H9 (cell line): ENCODE measurements at places on chromosomes 13 and 19.

GRCh38 chr13:28412981-28413380 lies 81.9 kb downstream of the FLT1 start:
- no peak for DNase-seq

GRCh38 chr19:48742096-48742495 lies 1.7 kb upstream of the RASIP1 start:
- no peak for DNase-seq

DNA sequence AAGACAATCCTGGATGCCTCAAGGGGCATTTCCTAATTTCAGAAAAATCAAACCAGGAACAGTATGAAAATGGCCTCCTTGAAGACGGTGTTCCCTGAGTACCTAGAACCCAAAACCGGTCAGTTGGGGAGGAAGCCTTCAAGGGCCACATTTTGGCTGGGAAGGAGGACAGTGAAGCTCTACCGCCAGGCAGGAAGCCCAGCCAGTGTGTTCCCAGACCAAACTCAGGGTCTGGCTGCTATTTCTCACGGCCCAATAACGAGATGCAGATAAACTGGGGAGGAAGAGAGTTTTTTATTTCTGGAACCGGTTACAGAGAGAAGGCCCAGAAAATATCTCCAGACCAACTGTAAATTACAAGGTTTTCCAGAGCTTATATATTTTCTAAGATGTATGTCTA lies 24.3 kb upstream of the CEACAM21 start:
- DNase-seq: no peak

- no peak for DNase-seq
Measured at GRCh38 chr13:41720839-41721561, 239.9 kb downstream of the VWA8 start.

- peak; percentile 48 for DNase-seq
Measured at GRCh38 chr19:6717036-6717435, 3.4 kb downstream of the C3 start.

DNA sequence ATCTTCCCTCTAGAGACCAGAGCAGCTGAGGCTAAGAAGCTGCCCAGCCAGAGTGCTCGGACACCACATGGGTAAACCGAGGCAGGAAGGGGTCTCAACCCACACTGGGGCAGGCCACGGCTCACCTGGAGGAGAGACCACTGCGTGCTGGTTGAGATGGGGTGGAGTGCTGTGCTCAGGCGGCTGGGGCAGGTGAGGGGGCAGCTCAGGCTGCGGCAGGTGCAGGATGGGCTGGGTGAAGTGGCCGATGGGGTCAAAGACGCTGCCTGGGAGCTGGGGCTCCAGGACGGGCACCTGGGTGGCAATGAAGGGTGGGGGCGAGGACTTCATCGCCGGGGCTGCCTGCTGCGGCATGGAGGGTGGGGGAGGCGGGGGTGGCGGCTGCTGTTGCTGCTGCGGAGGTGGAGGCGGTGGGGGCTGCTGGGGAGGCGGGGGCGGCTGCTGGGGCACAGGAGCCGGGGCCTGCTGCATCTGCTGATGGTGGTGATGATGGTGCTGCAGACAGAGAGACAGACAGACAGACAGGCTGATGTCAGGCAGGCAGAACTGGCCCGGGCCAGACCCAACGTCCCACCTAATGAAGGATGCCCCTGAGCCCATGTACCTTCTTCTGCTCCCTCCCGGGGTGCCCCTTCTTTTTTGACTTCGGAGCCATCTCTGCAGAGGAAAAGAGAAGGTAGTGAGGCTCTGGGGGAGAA lies 12.0 kb upstream of the EPHX3 start:
- DNase-seq: no peak

GRCh38 chr13:61339054-61339621 lies 76.5 kb downstream of the PCDH20 start:
- DNase-seq: peak; percentile 24

DNA sequence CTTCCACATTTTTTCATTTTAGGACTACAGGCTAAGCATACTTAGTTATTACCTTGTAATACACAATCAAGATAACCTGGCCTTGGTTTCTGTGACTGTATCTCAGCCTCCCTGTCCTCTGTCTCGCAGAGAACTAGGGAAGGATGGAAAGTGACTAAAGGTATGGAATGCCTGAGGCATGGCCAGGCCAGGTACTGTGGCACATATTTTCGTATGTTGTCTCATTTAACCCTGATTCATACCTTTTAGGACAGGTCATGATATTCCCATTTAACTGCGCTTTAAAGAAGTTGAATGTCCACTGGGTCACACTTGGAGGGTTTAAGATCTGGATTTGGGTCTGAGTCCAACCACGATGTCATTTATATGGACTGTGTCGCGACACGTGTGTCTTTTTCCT lies 322.6 kb downstream of the SHISA2 start:
- DNase-seq: no peak

DNA sequence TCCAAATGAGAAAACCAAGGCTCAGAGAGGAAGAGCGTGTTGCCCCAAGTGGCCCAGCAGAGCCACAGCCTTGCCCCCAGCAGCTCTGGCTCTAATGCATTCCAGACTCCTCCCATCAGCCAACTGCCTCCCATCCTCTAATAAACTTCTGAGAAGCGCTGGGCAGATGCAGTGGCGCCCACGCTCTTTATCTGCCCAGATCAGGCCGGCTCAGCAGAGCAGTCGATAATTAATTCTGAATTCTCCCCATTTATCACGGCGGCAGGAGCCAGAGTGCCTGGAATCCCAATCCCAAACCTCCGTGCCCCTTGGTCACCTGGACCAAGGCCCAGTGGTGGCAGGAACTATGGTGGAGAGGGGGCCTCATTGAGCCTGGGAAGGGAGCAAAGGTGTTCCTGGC lies 13.9 kb downstream of the TINCR start:
- DNase-seq: no peak

- DNase-seq: peak; percentile 66
Measured at GRCh38 chr19:2587001-2587719, 111.2 kb downstream of the GADD45B start.

GRCh38 chr19:5632657-5633056 lies 9.8 kb downstream of the SAFB start:
- no peak for DNase-seq

- DNase-seq: no peak
Measured at GRCh38 chr19:5356428-5356827, 15.8 kb upstream of the PTPRS start.

DNA sequence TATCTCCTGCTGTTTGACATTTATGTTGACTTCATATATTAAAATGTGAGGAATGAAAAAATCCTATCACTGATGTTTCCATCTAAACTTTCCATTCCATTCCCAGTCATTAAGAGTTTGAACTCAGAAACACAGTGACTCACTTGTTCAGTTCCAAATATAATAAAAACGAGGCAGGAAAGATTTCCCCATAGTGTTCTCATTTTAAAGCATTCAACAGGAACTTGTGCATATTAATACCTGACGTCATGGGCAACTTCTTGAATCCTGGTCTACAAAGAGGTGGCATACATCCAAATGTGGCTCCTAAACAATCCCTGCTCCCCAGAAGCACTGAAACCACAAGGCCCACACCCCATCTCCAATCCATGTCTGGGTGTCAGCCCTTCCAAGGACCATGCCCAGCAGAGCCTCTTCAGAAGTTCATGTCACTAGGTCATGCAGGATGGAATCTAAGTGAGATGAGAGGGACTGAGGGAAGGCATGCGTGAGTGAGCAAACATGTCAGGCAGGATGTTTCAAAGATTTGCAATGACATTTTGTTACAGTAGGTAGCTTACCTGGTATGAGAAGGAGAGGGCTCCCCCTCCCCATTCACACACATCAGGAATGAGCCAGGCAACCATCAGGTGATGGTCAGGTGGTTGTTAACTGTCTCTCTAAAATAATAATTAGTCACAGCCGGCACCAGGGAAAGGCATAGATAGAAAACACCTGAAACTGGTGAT lies 9.4 kb upstream of the ERVV-2 start:
- no peak for DNase-seq

DNA sequence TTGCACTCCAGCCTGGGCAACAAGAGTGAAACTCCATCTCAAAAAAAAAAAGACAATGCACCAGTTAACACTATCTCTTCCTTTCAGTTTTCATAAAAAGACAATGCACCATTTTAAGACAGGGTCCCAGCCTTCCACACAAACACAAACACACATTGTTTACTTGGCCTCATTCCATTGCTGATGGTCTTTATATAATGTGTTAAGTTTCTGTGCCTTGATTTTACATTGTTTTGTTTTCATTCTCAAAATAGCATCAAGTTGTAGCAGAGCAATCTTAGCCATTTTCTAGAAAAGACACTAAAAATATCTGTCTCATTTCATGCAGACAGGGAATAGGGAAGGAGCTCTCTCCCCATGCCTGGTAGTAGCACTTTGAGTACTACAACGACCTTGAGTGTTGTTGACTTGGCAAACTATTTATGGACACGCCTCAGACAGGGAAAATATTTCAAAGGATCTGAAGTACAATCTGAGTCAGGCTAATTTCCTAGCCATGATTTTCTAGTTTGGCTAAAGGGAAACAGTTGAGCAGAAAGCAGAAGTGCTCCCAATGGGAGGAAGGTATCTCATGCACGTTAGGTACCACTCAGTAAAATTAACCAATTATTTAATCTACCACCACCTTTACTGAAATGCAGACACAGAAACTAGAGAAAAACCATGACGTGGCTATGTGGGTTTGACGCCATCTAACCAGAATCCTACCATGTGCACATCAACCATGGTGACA lies 120.6 kb downstream of the ABCC4 start:
- no peak for DNase-seq

GRCh38 chr13:29763436-29764180 lies 86.8 kb downstream of the UBL3 start:
- no peak for DNase-seq

- no peak for DNase-seq
Measured at GRCh38 chr13:23922005-23922932, 25.0 kb upstream of the C1QTNF9B start.

- DNase-seq: no peak
Measured at GRCh38 chr13:103839460-103839859, 773.2 kb upstream of the SLC10A2 start.

DNA sequence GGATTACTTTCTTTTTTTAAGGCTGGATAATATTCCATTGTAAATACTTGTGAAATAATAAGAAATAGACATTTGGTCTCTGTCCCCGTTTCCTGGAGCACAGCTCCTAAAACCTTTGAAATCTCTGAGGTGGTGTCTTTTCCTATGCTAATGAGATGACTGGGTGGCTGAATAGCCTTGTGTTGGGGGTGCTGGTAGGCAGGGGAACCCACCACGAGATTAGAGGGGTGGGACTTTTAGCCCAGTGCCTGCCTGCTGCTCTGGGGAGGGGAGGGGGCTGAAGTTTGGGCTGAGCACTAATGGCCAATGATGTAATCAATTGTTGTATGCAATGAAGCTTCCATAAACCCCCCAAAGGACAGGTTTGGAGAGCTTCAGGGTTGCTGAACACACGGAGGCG lies 175.7 kb downstream of the FGF9 start:
- DNase-seq: peak; percentile 39

GRCh38 chr13:65595916-65596315 lies 1634.2 kb downstream of the PCDH9 start:
- DNase-seq: no peak

DNA sequence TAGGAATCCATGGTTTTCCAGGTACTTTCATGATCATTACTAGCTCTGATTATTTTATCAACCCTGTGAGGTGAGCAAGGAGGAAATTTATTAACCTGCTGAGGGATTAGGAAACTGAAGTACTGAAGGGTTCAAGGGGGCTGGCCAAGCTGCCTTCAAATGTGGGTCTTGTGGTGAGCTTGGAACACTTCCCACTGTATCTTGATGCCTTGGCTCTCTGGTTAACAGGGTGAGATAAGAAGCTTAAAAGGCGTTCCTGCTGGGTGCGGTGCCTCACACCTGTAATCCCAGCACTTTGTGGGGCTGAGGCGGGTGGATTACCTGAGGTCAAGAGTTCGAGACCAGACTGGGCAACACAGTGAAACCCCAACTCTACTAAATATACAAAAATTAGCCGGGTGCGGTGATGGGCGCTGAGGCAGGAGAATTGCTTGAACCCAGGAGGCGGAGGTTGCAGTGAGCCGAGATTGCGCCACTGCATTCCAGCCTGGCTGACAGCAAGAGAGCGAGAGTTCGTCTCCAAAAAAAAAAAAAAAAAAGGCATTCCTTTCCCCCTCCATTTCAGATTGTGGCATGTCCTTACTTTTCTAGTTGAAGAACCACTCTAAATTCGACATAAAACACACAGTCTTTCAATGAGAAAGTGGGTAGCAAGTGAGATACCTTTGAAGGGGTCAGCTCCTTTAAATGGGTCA lies 70.2 kb downstream of the KLF2 start:
- no peak for DNase-seq

DNA sequence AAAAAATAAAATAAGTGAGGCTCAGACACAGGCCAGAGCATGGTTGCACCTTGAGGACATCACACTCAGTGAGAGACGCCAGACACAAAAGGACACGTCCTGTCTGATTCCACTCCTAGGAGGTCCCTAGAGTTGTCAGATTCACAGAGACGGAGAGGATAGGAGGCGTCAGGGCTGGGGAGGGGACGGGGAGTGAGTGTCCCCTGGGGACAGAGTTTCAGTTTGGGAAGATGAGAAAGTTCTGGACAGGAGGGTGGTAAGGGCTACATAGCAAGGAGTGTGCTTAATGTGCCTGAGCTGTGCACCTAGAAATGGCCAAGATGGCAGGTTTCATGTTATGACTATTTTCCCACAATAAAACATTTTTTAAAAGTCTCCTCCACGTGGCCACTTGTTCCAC lies 2.2 kb upstream of the GRIN3B start:
- DNase-seq: no peak

- DNase-seq: peak; percentile 74
Measured at GRCh38 chr19:42196011-42197001, 21.2 kb downstream of the DEDD2 start.

- DNase-seq: no peak
Measured at GRCh38 chr13:44061876-44062275, 182.2 kb downstream of the LACC1 start.

DNA sequence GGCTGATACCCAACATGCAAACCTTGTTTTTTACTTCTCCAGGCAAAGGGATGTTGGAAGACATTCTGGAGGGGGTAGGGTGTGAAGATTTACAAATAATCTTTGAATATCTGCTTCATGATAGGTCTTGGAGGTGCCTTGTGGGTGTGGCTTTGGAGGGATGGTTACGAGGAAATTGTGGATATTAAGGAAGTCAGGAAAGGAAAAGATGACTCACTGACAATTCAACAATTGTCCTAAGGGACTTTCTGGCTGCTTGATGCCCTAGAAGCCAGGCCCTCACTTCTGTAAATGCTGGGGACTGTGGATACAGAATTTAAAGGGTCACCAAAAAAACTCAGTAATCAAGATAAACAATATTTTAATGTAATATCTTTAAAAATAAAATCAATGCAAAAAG lies 37.4 kb upstream of the ZNF527 start:
- no peak for DNase-seq

DNA sequence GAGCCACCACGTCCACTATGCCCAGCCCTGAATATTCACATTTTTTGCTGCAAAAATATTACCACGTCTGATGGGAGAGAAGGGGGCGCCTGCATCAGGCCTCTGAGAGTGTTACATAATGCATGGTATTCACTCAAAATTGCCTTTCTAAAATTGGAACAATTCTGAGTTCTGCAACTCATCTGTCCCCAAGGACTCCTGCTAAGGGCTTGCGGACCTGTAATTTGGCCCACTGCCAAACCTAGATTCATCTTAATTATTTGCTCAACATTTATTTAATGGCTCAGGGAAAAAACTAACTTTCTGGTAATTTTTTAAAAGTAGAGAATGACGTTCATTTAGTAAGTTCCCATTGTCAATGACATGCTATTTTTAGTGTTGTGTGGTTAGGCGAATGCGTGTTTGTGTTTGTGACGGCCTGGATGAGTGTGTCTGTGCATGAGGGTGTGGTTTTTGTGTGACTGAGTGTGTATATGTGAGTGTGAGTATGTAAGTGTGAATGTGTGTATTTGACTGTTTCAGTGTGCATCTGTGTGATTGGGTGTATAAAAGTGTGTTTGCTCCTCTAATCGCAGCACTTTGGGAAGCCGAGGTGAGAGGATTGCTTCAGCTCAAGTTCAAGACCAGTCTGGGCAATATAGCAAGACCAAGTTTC lies 8.8 kb downstream of the INAFM1 start:
- DNase-seq: no peak
